Lower lobe of right lung (tissue), 2 donors: ENCODE measurements at places on chromosomes 11 and 22. TPM values are rescaled to one million over a fixed set of nuclear protein-coding genes. Genes with fewer than 3 reads are reported as not detected.
A peak's percentile ranks its signal among the peaks of the same experiment; 100 is the strongest.

Gene SYCE3
- total RNA-seq = not detected

DNA sequence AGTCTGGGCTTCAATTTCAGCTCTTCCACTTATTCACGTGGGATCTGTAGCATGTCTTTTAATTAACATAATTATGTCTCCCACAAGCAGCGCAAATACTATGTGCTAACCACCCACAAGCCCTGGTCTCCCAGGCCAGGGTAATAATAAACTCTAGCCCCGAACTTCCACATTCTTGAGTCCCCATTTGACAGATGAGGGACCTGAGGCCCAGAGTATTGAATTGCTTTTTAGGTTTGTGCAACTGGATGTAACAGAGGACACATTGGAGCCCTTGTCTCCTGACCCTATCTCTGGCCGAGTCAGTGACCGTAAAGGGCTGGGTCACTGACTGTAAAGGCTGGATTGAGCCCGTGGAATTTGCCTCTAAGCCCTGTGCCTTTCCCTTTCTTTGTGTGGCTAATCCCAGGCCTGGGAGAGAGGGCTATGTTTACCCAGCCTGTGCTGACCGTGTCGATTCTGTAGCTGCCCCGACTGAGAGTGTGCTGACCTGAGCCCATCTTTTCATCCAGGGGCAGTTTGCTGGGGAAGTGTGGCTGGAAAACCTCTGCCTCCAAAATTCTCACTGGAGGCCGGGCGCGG lies 3.9 kb downstream of the CRYBB2 start:
- DNase-seq = no peak

DNA sequence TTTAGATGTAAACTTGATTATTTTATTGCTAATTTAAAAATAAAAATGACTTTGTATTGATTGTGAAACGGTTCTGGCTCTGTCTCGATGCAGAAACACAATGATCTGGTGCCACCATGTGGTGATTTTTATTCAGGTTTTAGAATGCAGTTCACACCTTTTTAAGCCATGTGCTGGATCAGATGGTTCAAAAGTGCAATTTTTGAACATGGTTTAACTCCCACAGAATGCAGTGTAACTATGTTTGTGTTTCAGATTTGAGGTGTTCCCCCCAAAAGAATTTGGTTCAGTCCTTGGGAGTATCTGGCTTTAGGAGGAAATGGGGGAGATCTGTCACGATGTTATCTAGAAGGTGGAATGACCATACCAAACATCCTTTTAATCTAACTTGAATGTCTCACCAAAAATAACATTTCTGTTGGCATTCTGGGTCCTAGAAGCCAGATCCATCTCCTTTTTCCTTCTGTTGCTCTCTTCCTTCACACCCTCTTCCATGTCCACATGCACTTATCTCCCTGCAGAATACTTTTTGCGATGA lies 7.9 kb downstream of the MRPL16 start:
- no peak for DNase-seq

DNA sequence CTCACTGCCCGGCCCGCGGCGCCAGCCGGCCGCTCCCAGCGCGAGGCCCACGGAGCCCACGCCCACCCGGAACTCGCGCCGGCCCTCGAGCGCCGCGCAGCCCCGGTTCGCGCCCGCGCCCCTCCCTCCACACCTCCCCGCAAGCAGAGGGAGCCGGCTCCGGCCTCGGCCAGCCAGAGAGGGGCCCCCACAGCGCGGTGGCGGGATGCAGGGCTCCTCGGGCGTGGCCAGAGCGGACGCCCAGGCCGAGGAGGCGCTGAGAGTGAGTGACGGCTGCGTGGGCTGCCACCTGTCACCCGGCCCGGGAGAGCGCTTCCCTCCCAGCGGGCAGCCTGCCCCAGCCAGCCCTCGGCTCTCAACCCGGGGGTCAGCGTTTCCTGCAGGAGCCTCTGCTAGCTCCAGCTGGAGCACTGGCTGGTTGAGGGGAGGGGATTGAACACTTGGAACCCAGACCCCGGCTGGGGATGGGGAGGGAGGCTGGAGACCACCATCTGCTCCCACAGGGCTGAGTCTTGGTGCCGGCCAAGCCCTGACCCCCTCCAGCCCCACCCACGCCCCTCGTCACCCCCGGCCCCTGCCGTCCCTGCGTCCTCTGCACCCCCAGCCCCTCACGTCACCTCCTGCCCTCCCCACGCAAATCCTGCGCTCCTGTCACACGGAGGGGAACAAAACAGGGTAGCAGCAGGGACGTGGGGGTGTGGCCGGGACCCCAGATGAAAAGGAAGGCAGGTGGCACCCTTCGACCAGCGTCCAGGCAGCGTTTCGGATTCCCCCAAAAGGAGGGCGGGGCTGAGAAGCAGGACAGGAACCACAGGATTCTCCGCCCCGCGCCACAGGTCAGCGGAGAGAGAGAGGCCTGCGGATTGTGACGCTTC lies 157.0 kb downstream of the BRD1 start:
- peak; percentile 55 for DNase-seq

Gene RFPL1
- not detected for total RNA-seq

Gene OR2AT4
- not detected for total RNA-seq
